NCI-H2171 treated with DMSO at 0.1 percent for 48 hours (cell line): ENCODE measurements at places on chromosomes 7 and 10.

- peak; percentile 71 for DNase-seq
Observed at GRCh38 chr10:12614177-12614995, 265.0 kb downstream of the CAMK1D start.

DNA sequence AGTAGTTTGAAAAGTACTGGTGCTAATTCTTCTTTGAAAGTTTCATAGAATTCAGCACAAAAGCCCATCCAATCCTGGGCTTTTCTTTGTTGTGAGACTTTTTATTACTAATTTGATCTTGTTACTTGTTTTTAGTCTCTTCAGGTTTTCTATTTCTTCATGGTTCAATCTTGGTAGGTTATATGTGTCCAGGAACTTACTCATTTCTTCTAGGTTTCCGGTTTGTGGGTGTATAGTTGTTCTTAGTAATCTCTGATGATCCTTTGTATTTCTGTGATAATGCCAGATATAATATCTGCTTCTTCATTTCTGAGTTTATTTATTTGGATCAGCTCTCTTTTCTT, 147.5 kb downstream of the RTKN2 start:
- no peak for DNase-seq

DNA sequence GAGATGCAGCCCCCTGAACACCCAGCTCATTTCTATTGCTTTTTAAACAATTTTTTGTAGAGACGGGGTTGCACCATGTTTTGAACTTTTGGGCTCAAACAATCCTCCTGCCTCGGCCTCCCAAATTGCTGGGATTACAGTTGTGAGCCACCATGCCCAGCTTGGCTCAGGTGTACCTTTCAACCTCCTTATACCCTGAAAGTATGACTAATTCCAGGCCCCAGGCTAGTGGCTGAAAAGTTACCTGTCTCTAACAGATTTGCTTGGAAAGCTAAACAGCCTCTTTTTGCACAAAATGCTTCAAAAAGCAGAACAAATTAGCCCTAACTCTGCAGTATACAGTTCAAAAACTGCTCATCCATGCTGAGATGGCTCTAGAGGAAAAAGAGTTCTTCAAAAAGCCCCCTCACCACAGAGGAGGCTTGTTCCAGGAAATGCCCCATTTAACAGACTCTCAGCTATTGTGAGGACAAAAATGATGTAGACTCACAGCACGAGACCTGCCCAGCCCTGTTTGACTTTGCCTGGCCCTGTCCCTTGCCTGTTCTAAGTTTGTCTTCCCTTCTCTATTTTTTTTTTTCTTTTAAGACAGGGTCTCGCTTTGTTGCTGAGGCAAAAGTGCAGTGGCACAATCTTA, 13.4 kb upstream of the AP1S1 start:
- DNase-seq, result no peak

- no peak for DNase-seq
Observed at GRCh38 chr7:111865430-111865829, 303.1 kb upstream of the IMMP2L start.

- DNase-seq, result no peak
Observed at GRCh38 chr10:35909121-35909720, 267.1 kb upstream of the FZD8 start.

DNA sequence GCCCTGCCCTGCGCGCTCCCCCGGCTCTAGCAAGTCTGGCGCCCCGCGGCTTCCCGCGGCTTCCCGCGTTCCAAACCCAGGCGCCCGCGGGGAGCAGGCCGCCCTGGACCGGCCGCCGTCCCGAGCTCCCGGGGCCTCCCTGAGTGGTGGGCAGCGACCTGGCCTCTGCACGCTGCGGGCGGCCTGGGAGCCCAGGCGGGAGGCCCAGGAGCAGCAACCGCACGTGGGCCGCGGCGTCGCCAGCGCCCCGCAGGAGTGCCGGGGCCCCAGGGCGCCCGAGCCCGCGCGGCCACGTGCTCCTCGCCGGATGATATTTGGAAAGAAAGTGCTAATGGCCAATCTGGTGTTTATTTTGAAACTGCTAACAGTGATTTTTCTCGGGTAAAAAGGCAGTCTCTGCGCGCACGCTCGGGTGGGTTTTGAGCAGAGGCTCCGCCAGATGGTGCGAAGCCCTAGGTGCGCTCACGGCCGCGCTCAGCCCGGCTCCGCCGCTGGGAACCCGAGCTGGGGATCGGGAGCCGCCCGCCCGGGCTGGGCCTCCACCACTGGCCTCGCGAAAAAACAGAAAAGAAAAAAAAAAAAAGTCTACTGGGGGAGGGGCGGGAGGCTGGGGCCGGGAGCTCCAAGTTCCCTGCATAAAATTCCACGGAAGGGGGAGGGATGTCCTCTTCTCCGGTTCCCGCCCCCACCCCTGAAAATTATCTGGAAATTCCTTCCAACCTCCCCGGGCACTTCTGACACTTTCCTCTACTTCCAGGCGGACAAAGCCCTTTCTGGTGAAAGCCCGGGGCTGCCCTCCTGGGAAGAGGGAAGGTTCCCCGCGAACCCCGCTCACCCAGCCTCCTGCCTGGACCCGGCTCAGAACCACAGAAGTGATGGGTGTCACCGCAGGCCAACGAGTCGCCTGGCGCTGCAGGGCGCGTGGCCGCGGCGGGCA, 4.3 kb downstream of the EBF3 start:
- peak; percentile 68 for DNase-seq

DNA sequence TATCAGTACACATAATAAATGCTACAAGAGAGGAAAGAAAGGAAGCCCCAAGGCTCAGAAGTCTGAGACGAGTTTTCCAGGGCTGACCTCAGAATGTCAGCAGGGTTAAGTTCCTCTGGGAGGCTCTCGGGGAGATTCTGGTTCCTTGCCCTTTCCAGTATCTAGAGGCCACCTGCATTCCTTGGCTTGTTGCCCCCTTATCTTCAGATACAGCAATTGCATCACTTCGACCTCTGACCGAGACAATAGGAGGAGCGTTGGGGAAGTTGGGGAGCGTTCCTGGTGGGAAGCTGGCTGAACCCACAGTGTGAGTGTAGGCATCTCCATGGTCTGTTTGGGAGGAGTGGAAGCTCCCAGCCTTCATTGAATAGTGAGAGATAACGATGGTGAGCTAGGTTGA, 72.0 kb upstream of the MTPN start:
- no peak for DNase-seq

DNA sequence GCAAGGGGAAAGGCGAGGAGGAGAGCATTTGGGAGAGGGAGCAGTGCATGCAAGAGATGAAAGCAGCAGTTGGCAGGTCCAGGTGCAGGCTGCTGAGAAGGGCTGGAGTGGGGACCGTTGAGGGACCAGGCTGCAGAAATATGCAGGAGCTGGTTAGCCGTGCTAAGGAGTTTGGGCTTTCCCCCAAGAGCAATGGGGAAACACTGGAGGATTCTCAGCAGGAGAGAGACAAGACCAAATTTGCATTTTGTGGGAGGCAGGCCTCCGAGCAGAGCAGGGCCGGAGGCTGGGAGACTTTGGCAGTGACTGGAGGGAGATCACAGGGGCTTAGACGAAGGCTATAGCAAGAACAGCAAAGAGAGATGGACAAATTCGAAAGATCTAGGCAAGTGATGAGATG, 11.8 kb downstream of the BTBD16 start:
- no peak for DNase-seq

GRCh38 chr7:157745721-157746709, 409.2 kb downstream of the DNAJB6 start:
- DNase-seq, result no peak

DNA sequence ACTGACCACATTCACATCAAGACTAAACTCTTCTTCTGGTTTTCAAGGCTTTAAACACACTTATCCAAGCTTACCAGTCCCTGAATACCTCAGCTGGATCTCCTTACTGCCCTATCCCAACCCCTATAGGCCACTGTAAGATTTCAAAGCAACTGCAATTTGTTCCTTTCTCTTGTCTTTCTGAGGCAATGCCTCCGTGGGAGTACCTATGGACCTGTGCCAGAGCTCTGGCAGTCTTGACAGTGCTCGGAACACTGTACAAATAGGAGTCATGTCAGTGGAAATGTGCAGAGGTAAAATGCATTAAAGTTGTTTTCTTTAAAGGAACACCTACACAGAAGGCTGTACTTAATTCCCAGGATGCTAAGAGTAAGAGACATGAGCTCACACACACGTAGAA, 124.7 kb downstream of the CNOT4 start:
- DNase-seq, result no peak

DNA sequence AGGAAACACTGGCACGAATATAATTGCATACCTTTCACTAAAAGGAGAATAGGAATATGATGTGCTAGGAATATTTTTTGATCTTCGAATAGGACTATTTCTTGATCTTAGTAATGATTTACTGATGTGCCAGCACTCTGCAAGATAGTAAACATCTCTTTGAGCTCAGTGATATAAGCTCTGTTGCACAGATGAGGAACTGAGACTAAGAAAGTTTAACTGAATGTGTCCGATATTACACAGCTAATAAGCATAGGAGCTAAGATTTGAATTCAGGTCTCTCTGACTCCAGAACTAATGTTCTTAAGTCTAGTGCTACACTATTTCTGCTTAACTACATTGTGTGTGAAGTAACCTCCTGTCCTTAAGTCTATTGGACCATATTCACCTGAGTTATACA, 98.4 kb upstream of the PTPRZ1 start:
- DNase-seq, result no peak

DNA sequence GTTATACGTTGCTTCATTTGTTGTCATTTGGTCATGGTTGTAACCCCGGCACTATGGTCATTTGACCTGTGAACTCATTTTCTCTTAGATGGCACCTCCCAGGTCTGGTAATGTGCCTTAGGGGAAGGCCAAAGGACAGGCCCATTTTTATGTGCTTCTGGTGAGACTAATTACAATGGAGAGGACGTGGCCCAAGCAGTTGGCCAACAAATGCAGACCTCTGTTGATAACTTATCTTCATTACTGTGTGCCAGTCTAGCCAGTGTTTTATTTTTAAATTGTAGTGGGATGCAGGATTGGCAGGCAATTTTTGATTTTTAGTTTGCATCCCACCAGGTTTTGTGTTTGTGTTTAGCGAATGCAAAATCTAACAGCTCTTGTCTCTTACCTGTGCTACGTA, 321.5 kb upstream of the AKR1E2 start:
- DNase-seq, result no peak

DNA sequence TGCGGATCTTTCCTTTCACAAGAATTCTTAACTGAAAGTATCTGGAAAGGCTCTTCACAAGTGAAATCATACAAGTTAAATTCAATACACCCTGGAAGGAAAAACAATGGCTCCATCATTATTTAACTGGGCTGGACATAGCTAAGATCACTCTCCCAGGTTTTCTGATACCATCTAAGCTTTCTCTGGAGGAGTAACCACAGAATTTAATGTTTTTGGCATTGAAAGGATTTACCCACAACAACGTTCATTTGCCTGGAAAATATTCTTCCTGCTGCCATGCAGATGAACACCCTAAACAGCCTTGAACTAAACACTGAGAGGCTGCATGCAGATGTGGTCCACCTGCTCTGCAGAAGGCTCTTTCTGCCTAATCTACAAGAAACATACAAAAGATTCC, 4.3 kb downstream of the NEBL start:
- DNase-seq, result no peak

- no peak for DNase-seq
Observed at GRCh38 chr10:117801691-117802090, 245.1 kb downstream of the RAB11FIP2 start.

GRCh38 chr7:39248692-39249090, 271.0 kb downstream of the POU6F2 start:
- DNase-seq, result no peak
